ENCODE measurements at places on chromosomes 16 and 17.

DNA sequence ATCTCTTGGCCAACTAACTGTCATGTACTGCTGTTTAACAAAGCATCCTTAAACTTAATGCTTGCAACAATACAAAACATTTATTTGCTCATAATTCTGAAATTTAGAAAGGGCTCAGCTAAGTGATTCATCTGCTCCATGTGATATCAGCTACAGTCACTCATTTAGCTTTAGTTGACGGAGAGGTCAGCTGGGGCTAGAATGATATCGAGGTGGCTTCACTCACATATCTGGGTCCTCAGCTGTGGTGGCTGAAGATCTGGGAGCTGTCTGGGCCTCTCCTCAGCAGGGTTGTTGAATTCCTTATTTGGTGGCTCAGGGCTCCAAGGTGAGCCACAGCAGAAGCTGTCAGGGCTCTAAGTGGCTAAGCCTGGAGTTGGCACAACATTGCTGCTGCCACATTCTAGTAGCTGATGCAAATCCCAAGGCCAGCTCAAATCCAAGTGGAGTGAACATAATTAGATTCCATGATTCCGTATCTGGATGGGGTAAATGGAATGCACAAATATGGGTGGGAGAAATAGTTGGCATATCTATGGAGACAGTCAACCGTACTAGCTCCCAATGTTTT lies 62.8 kb downstream of the HS3ST3A1 start:
- H3K27me3 ChIP-seq, result peaks cover 4% of the 10 kb centered on the region
- H3K36me3 ChIP-seq, result no peaks in the 10 kb centered on the region
- DNase-seq, result no peak
- H3K4me3 ChIP-seq, result no peak overlapping the region

- H3K36me3 ChIP-seq, result no peaks in the 10 kb centered on the region
- H3K4me1 ChIP-seq, result no peaks in the 10 kb centered on the region
- no peak for DNase-seq
- H3K27me3 ChIP-seq, result peaks cover 18% of the 10 kb centered on the region
- H3K4me3 ChIP-seq, result no peak overlapping the region
Measured at GRCh38 chr16:80341263-80341662, 199.5 kb upstream of the DYNLRB2 start.

GRCh38 chr17:58184308-58184985 lies 8.1 kb upstream of the EPX start:
- no peak overlapping the region for H3K27ac ChIP-seq
- H3K4me3 ChIP-seq, result no peak overlapping the region
- peaks cover 15% of the 10 kb centered on the region for H3K4me1 ChIP-seq
- no peaks in the 10 kb centered on the region for H3K36me3 ChIP-seq
- H3K27me3 ChIP-seq, result peaks cover 13% of the 10 kb centered on the region

GRCh38 chr17:7217113-7217987 lies 2.3 kb downstream of the DLG4 start:
- peaks cover 6% of the 10 kb centered on the region for H3K27me3 ChIP-seq
- no peak overlapping the region for H3K27ac ChIP-seq
- DNase-seq, result no peak
- peak overlapping the region; percentile 47 for H3K4me3 ChIP-seq
- peaks cover 50% of the 10 kb centered on the region for H3K4me1 ChIP-seq

DNA sequence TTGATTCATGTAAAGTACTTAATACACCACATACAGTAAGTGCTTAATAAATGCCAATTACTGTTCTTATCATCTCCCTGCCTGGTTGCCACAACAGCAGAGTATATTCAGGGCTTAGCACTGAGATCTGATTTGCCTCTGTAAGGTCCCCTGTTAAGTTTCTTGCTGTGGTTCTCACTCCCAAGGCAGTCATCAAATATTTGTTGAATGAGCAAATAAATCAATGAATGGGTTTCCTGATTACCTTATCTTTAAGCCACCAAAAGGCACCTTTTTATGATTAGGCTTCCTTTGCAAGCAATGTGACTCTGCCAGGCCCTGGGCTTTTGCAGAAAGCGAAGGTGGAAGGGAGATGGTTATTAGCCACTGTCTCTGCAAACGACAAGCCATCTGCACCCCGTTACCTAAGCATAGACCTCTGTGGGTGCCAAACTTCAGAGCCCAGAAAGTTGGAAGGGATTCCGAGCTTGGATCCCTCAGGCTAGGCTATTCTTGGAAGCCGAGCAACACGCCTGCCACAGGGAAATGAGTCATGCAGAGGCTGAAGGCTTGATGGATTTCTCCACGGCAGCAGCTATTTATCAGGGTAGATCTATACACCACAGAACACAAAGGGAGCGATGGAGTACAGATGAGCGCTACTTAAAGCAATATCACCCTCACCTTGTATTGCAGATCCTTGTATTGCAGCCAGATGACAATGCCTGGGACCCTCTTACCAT lies 102.0 kb downstream of the GRIN2A start:
- no peak for DNase-seq
- H3K36me3 ChIP-seq, result no peaks in the 10 kb centered on the region
- no peak overlapping the region for H3K27ac ChIP-seq
- no peaks in the 10 kb centered on the region for H3K4me1 ChIP-seq
- H3K27me3 ChIP-seq, result peaks cover 14% of the 10 kb centered on the region
